ENCODE measurements at places on chromosomes 2 and 18.

- no peak for DNase-seq
Observed at GRCh38 chr18:36199691-36200295, 12.5 kb downstream of the MOCOS start.

DNA sequence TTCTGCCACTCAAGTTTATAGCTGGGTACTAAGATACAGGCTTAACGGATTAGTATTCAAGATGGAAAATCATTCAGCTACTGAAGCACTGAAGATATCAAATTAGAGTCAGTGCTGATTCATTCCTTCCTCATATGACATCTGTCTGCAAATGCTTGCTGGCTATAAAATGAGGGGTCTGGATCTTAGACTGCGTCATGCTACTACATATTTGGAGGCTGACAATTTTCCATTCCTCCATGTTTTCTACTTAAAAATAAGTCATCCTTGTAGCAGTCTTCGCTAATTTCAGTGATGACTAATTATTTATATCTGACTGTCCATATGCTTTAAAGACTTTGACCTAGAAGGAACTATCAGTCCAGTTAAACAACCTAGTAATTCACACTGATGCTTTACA lies 233.4 kb downstream of the RIT2 start:
- DNase-seq = no peak

DNA sequence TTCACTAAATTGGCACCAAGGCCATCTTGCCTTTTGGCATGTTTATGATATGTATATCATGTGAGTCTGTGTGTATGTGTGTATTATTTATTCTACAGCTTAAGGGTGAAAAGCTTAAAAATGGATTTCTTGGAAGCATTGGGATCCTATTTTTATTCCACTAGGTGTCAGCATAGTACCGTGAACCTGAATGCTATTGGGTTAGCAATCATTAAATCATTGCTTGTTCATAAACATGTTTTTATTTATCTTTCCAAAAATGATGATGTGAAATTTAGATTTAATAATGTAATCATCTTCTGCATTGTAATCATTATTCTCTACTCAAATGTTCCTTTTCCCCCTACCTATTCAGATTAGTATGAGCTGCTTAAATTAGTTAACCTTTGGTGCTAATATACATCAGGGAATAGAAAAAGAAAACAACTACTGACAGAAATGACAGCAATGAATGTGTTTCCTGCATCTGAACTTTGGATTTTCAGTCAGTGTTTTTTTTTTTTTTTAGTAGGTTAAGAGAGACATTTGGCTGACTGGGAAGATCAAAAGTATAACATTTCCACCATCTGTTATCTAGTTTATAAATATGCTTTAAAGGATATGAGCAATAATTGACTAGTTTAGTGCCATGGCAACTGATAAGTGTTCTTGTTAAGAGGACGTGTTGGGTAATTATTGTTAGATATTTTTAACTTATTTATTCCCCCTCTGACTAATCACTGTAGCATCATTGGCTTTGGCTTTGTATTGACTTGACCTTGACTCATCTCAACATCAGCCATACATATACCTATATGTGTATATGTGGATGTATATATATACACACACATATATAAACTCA lies 14.1 kb upstream of the ZSWIM2 start:
- DNase-seq = peak; percentile 81

DNA sequence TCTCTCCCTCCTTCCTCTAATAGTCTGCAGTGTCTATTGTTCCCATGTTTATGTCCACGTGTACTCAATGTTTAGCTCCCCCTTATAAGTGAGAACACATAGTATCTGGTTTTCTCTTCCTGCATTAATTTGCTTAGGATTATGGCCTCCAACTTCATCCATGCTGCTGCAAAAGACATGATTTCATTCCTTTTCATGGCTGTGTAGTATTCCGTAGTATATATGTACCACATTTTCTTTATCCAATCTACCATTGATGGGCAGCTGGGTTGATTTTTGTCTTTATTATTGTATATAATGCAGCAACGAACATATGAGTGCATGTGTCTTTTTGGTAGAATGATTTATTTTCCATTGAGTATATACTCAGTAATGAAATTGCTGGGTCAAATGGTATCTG lies 13.8 kb downstream of the GKN2 start:
- no peak for DNase-seq

- peak; percentile 35 for DNase-seq
Observed at GRCh38 chr2:9378433-9379390, 44.6 kb downstream of the ITGB1BP1 start.

- DNase-seq = no peak
Observed at GRCh38 chr2:42902939-42903709, 110.7 kb upstream of the HAAO start.

DNA sequence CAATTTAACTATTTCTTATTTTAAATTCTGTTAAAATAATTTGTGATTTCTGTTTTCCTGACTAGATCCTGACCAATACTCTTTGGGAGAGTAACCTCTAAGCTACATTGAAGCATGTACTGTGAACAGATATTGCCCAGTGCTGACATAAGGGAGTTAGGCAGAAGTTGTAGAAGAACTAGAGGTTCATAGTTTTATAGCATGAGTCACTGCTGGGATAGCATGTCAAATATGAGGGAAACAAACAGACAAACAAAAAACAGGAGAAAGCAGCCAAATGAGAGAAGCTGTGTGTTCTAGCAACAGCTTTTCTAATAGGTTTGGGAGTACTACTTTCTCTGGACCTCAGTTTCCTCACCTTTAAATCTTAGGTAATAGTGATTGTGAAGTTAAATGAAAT lies 72.4 kb downstream of the CERS6 start:
- no peak for DNase-seq

DNA sequence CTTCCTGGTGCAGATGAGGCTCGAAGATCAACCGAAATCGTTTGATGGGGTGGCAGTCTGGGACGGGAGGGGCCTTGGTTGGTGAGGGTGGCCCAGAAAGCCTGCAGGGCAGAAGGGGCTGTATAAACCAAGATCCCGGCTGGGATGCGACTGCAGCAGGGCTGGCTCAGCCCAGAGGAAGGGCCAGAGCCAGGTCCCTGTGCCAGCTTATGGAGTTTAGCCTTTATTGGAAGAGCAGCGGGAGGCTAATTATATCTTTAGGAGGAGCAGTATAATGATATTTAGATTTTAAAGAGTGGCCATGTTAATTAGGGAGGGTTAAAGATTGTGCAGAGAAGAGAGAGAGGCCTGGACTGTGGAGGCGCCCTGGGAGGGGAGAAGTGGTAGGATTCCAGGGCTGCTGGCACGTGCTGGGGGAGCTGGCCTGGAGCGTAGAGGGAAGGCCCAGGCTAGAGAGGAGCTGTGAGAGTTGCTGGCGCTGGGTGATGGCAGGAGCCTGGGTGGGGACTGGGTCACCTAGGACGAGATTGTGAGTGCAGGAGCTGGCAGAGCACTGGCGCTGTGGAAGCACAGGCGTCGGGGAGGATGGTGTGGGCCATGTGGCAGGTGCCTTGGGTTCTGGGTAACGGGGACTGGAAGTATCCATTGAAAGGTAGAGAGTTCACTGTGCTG lies 25.1 kb downstream of the TRAF3IP1 start:
- DNase-seq = no peak

- DNase-seq = peak; percentile 49
Observed at GRCh38 chr18:27527856-27528255, 342.7 kb upstream of the CHST9 start.

- DNase-seq = no peak
Observed at GRCh38 chr2:102367331-102367971, 11.9 kb downstream of the IL18R1 start.

DNA sequence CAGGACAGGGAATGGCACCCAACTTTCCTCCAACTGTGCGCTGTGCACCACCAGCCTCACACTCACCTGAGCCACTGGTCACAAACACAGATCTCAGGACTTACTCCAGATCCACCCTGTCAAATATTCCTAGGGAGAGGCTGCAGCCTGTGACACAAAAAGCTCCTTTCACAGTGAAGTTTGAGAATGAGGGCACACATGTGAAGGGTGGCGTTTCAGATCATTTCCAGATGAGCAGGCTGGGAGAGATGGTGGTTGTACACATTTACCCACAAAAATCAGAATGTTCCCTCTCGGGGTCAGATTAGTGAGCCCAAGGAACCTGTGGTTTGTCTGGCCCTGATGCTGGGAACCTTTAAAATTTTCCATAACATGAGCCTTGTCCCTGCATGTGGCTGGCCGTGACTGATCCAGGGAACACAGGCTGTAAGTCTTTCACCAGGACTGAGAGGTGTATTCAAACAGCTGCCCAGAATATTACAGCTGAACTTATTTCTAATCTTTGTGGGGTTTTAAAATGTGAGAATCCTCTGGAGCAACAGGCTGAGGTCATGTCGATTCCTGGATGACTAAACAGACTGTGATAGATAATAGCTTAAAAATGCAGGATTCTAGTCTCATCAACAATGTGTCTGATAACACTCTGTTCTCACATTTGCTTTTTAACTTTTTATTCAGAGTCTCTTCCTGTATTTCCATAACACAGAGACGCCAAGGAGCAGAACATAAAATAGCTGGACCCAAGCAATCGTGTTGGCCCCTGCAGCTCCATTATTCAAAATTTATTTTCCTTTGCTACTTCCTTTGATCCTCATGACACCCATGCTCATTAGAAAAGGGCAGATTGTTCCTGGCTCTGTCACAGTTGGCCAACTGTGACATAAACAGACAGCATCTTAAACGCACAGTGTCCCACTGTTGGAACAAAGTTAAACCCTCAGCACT lies 35.5 kb downstream of the IL1R2 start:
- DNase-seq = peak; percentile 20

DNA sequence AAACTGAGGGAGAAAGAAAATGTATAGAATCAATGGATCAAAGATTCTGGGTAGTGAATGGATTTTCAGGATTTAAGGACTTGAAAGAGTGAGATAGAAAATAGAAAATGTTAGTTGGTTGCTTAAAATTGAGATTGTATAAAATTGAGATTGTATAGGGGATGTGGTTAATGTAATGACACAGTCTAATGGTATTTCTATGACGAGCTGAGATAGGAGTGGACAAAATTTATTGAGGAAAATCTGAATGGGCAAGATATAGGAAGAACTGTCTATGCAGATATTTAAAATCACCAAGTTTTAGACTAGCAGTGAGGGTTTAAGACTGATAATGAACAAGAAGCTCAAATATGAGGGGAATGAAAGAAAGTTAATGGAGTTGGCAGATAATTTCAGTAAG lies 406.6 kb downstream of the NYAP2 start:
- no peak for DNase-seq

GRCh38 chr2:8322634-8323033 lies 359.2 kb upstream of the ID2 start:
- peak; percentile 75 for DNase-seq

DNA sequence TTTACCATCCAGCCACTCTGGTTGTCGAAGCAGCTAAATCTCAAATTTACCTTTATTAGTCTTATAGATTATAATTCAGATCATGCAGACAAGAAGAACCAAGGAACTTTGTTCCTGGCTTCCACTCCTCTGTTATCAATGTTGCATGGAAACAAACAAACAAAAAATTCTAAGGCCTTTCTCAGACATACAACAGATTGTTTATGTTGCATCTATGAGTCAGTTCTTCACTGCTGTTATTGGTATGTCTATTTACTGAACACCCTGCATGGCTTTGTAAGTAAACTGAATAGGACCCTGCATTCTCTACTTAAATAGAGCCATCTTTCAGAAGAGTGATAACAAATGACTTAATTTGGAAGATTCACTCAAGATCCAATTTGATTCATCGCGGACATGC lies 1.6 kb upstream of the ANKRD44 start:
- no peak for DNase-seq

DNA sequence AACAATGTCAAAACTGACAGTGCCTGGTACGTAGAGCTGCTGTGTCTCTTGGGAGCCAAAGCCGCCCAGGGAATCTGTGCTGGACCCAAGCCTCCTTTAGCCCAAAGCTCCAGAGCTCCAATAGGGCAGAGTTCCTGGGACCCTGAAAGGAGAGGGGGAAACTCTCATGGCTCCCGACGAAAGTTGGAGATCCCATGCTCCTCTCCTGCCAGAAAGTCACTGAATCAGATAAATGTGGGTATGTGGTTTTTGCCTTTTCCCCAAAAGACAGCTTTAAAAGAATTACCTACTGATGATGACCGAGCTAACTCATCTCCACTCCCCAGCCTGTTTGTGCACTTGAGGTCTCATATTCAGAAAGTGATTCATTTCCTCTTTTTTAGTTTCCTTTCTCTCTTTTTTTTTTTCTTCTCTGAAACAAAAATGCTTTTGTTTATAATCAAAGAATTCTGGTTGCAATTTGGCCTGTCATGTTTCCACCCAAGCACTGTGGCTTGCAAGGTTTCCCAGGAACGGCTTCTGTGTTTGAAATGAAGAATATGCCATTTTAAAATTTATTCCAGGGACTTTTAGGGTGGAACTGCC lies 14.1 kb upstream of the PMAIP1 start:
- DNase-seq = no peak

DNA sequence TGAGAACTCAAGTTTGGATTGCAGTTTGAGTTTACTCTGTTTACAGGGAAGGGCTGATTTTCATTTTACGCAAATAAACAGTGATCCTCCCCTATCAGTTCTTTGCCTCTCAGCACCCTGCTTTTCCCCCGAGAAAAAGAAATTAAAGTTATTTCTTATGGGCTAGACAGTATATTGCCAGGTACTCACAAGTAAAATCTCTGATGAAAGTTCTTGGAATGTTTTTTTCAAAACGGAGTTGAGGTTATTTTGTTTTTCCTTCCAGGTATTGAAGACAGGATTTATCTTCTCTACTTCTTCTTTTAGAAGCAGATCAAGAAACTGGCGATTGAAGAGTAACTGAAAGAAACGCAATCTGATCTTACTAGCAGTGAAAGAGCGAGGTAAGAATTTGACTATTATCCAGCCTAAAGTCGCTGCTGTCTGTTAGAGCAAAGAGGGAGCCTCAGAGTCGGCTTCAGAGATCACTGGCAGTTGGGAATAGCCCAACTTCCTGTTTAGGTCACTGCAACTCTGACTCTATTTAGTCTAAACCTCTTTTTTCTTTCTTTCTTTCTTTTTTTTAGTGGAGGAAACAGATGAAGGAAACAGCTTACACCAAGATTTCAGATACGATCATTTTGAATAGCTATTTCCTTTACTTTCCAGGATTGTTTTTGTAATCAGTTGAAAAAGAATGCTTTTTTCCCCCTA lies at the start of gene TFPI:
TFPI (minus strand) TSS at position 425 of the 693 bp plus-strand sequence. CDS start 50,667 bp downstream, outside the sequence.
- DNase-seq = peak; percentile 35

DNA sequence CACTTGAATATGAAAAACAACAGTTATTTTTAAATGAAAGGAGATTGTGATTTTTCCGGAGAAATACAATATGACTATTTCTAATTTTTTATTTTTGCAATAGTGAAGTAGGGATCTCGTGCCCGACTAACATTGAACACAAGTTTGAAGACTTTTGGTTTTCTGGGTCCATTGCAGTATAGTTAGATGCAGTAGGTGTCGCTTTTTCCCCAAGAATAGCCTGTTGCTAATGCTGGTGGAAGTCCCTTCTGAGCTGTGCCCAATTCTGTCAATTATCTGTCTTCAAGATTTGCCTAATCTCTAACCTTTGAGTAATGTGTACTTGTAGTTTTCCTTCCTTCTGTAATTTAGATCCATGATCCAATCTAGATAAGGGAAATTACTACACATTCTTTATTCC lies 36.5 kb downstream of the SEMA4F start:
- DNase-seq = peak; percentile 71

Measured in brain (organoid and tissue), 16 donors.